ENCODE measurements at places on chromosomes 3 and 15. TPM values are rescaled to one million over a fixed set of nuclear protein-coding genes. Genes with fewer than 3 reads are reported as not detected.

DNA sequence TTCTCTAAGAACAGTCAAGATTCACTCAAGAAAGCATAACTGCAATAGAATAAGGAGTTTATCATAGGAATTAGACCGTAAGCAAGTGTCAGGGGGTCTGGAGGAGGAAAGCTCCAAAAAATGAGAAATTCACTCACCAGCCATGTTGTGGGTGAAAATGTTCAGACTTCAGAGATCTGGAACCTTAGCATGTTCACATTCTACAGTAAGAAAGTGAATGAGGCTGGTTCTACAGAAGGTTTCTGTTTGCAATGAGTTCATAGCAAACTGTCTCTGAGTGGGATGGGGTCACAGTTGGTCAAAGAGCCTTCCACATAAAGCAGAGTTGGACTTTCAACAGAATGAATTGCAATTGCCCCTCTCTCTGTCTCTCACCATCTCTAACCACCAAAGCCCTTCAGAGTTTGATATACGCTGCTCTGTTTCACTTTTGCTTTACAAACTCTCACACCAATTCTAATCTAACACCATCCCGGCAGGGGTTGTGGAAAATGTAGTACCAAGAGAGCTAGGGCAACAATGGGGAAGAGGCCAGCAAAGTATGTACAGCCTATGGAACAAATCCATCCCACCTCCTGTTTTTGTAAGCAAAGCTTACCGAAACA, 581.8 kb upstream of the UBE2E2 start:
- no peaks in the 10 kb centered on the region for H3K36me3 ChIP-seq
- no peaks in the 10 kb centered on the region for H3K4me1 ChIP-seq
- no peak overlapping the region for H3K27ac ChIP-seq
- H3K4me3 ChIP-seq = no peak overlapping the region

DNA sequence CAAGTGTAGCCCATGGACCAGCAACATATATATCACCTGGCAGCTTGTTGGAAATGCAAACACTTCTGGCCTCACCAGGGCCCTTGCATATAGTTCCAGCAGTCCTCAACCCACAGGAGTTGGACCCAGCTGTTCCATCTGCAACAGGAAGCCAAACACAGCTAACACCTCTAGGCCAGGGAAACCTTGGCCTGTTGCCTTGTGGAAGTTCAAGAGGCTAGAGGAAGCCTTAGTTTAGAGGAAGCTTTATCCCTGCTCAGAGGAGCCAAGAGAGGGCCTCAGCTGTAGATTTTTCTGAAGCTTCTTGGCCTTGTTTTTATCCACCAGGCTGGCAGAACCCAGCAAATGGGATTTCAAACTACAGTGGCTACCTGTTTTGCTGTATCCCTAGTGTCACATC, 11.4 kb downstream of the FHIT start:
- H3K27ac ChIP-seq = no peak overlapping the region
- H3K27me3 ChIP-seq = no peaks in the 10 kb centered on the region

Gene GOLGA8M
- total RNA-seq = 1.6 TPM

Gene CSTA
- not detected for total RNA-seq

DNA sequence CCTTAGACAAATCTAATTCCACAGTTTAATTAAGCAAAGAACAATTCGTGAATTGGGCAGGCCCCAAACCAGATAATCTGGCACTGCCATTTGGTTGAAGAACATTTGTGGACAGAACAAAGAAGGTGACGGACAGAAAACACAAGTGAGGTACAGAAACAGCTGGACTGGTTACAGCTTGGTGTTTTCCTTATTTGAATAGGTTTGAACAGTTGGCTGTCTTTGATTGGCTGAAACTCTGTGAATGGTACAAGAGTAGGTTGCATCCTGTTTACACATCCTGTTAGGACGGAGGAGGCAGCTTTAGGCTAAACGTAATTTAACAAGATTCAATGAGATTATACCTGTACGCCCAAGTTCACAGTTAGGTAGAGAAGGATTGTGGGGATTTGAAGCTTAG, 114.4 kb downstream of the LPP start:
- no peaks in the 10 kb centered on the region for H3K36me3 ChIP-seq
- no peak for DNase-seq
- no peak overlapping the region for H3K4me3 ChIP-seq
- no peaks in the 10 kb centered on the region for H3K27me3 ChIP-seq
- H3K4me1 ChIP-seq = peaks cover 91% of the 10 kb centered on the region

GRCh38 chr3:190097617-190098016, 23.1 kb downstream of the P3H2 start:
- peaks cover 13% of the 10 kb centered on the region for H3K4me1 ChIP-seq
- no peak overlapping the region for H3K27ac ChIP-seq
- no peak for DNase-seq

DNA sequence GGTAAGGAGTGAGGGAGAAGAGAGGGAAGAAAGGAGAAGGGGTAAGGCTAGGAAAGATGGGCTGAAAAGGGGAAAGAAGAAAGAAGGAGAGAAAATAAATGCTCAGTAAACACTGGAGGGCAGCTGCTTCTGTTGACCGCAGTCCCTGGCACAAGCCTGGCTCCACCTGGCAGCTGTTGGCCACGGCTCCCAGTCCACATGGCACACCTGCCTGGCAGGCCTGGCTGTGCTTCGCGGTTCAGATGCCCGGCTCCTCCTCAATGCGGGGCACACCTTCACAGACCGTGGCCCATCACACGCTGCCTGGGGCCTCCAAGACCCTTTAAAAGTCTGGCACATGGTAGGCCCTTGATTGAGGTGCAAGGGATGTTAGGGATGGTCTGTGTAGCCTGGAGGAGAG, 516.8 kb upstream of the PROK2 start:
- H3K4me3 ChIP-seq = no peak overlapping the region
- peaks cover 36% of the 10 kb centered on the region for H3K4me1 ChIP-seq
- no peak overlapping the region for H3K27ac ChIP-seq
- H3K36me3 ChIP-seq = no peaks in the 10 kb centered on the region
- no peak for DNase-seq

GRCh38 chr3:192916371-192917027, 1.2 kb downstream of the MB21D2 start:
- H3K27ac ChIP-seq = peak overlapping the region; percentile 80
- no peaks in the 10 kb centered on the region for H3K27me3 ChIP-seq
- H3K36me3 ChIP-seq = no peaks in the 10 kb centered on the region
- peak; percentile 44 for DNase-seq

Gene SENP2
- 38.9 TPM for total RNA-seq

Gene GNAT1
- 0.78 TPM for total RNA-seq

DNA sequence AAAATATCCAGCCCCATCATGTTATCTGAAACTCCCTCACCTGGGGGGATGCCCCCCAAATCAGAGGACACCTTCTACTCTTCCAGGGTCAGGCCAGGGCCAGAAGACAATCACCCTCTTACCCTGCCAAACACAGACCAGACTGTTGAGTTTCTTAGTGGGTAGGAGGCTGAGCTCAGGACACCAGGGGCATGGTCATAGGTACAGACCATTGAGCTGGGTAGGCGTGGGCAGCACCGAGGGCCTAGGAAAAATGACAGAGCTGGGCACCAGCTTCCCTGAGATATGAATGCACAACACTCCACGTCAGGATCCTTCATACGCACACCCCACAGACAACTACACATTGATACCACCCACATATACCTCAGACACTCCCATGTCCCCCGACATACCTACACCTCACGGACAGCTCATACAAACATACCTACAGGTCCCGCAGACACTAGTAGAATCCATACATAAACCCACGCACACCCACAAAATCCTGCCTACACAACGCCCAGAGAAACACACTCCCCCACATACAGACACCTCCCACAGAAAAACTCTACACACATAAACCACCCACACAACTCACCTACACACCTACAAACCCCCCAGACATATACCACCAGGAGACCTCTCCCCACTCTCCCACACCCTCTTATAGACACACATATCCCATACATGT, 11.8 kb downstream of the AP3B2 start:
- no peaks in the 10 kb centered on the region for H3K4me1 ChIP-seq
- H3K36me3 ChIP-seq = no peaks in the 10 kb centered on the region
- DNase-seq = no peak
- no peaks in the 10 kb centered on the region for H3K27me3 ChIP-seq

DNA sequence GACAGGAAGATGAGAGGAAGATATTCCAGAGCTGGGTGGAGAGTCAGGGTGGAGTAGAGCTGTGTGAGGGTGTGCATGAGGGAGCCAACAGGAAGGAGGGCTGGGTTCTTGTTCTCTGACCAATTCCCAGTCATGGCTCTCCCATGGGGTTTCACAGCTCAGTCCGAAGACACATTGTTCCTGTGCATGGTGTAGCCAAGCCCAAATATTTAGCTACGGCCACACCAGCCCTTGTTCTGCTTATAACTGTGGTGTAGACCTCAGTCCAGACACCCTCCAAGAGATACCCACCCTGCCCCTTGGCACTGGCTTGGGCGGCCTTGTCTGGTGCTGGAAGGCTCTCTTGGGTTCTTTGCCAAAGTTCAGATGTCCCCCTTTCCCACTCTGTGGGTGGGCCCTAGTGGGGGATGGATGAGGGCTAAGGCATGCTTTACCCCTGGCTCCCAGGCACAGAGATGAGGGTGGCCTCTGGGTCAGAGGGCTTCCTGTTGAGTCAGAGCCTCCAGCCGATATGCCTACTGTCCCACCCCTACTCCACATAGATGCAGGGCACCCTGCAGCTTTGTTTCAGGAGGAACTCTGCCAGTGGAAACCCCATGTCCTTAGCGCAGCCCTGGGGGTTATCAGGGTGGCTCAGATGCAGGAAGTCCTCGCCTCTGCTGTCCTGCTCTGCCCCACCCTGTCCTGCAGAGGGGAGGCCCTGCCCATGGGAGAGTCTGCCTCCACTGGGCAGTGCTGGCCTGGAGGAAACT, 271.2 kb upstream of the CTDSPL start:
- no peaks in the 10 kb centered on the region for H3K27me3 ChIP-seq
- H3K4me1 ChIP-seq = no peaks in the 10 kb centered on the region
- no peaks in the 10 kb centered on the region for H3K36me3 ChIP-seq
- no peak for DNase-seq
- no peak overlapping the region for H3K27ac ChIP-seq
- no peak overlapping the region for H3K4me3 ChIP-seq

Gene ABHD6
- 5.8 TPM for total RNA-seq

DNA sequence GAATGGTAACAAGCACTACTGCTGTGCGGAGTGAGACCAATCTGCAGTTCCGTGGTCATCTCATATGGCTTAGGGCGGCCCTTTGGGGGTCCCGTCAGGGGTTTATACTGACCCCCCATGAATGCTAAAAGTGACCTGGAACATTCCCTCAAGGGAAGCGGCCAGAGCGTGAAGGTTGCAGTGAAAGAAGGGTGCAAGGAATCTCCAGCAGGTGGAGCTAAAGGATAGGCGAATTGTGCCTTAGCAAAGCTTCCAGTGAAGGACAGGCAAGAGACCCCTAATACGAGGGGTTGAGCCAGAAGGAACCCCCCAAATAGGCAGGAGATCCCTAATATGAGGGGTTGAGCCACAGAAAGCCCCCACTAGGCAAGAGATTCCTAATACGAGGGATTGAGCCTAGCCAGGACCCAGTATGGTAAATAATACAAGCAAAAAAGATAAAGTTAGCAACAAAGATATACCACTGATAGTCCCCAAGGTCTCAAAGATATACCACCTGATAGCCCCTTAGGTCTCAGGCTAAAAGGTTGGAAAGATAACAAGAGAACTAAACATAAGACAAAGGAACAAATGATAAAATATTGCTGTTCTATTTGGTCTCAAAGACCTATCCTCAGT, 32.8 kb downstream of the ZNF589 start:
- no peak overlapping the region for H3K4me3 ChIP-seq
- no peaks in the 10 kb centered on the region for H3K4me1 ChIP-seq
- no peaks in the 10 kb centered on the region for H3K27me3 ChIP-seq
- H3K27ac ChIP-seq = no peak overlapping the region
- DNase-seq = peak; percentile 76
